ENCODE measurements at places on chromosomes 7 and 10.
A peak's percentile ranks its signal among the peaks of the same experiment; 100 is the strongest.

DNA sequence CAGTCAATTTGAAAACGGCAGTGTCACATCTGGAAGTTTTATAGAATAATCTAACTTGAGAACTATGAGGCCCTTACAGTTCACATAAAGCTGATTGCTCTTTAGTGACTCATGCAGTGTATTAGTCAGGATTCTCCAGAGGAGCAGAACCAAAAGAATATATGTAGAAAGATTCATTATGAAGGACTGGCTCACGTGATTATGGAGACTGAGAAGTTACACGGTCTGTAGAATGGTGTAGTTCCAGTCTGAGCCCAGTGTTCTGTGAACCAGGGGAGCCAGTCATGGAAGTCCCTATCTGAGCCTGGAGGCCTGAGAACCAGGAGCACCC lies 21.5 kb downstream of the RBM33 start:
- no peak for DNase-seq

GRCh38 chr7:20482071-20482470 lies 133.4 kb upstream of the ABCB5 start:
- DNase-seq, result no peak

DNA sequence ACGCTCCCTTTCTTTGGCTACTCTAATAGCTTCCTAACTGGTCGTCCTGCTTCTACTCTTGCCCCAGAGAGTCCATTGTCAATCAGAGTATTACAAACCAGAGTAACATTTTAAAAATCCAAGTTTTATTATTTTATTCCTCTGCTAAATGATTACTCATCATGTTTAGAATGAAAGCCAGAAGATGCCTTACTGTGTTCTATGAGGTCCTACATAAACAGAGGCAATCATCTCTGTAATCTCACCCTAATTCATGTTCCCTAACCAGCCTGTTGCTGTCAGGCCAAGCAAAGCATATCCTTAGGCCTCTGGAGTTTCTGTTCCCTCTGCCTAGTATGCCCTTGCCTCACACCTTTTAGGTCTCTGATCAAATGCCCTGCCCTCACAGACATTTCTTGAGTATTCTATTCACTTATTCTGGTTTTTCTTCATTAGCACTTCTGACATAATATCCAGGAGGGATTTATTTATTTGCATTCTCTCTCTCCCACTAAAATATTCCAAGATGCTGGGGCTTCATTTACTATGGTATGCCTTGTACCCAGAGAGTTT lies 497.5 kb downstream of the PHTF2 start:
- no peak for DNase-seq

- no peak for DNase-seq
Measured at GRCh38 chr7:115647712-115648111, 382.9 kb downstream of the TFEC start.

DNA sequence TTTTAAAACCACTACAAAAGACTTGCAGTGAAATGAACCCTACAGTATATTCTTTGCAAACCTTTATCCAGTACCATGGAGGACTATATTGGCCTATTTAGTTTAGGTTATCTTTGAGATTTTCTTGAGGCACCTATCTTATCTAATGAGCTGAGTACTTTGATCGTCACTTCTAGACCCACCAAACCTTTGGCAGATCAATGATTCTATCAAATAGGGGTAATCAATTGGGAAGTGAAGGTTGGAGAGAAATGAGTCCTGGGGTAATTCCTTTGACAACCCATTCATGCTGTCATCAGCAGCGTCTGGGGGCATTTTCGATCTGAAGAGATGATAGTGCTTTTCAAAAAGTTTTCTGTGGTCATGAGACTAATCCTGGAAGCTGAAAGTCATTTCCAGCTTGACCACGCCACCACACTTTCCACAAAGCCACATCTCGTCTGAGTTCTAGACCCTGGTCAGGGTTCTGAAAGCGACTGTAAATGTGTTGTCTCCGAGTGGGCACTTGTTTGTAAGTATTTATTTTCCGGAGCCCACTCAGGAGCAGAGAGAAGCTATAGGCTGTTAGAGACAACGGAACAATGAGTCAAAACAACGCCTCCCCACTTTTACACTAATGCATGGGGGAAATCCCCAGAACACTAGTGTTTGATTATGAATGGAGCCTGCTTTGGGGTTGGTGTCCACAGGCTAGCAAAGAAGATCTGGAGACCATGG lies 4.8 kb downstream of the EGR2 start:
- no peak for DNase-seq

- DNase-seq, result no peak
Measured at GRCh38 chr7:112876877-112877276, 86.7 kb upstream of the TMEM168 start.

DNA sequence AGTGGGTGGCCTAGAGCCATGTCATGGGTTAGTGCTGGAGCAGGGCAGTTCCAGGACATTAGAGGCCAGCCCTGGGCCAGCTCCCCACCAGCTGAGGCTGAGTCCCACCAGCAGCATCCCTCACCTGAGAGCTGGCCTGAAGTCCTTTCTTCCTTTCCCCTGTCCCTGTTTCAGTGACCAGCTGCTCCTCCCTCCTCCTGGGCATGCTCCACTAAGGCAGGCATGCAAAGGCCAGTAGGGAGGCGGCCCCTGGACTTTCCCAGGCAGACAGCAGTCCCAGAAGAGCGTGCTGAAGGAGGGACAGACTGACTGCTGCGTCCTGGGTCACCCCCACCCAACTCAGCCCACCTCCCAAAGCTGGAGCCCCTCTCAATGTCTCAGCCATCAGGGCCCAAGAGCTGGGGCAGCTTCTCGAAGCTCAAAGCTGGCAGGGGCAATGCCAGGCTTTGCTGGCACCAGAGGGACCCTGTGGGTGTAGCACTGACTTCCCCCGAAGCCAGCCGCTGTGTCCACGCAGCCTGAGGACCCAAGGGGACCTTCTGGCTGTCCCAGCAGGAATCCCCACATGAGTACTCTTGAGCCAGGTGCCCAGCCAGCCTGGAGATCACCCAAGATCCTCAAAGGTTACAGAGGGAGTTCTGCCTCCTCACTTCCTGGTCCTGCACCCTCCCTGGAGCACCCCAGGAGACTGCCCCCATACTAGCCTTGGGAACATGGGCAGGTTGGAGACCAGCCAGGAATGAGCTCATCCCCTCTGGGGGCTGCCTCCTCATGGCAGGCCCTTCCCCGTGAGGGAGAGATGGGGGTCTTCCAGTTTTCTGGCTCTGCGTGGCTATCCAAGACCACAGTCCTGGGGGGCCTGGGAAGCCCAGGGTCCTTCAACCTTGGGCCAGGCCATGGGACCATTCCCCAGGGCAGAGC lies 35.2 kb upstream of the RET start:
- no peak for DNase-seq

GRCh38 chr10:77016855-77017254 lies 620.8 kb downstream of the KCNMA1 start:
- DNase-seq, result no peak

- DNase-seq, result no peak
Measured at GRCh38 chr7:11753433-11753832, 78.6 kb downstream of the THSD7A start.

GRCh38 chr7:76359111-76359977 lies 553 bp upstream of the YWHAG start:
- DNase-seq, result peak; percentile 86

DNA sequence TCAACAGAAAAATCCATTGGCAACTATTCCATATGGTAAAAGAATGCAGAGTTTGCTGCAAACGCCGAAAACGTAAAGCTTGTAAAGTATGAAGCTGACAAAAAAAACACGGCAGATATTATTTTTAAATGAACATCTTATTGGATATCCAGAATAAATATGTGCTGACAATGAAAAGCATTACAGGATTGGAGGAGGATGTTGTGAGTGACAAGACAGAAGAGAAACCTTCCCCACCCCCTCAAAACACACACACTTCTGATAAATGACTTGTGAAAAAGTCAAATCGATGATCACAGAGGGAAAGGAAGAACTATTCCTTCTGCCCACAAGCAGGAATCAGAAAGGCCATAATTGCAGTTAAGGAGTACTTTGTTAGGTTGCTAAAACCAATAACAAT lies 14.6 kb downstream of the FAM131B start:
- DNase-seq, result no peak

DNA sequence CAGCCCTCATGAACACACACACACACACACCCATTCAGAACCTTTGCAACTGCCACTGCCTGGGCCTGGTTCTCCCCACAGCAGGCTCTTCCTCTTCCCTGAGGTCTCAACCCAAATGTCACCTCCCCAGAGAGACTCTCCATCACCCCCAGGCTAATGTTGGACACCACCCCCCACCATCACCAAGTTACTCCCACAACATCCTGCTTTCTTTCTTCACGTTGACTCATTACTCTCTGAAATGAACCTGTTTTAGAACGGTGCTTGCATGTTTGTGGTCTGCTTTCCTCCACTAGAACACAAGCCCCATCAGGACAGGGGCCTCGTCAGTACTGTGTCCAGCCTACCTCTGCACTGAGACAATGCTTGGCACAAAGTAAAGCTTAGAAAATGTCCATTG lies 16.0 kb downstream of the AFAP1L2 start:
- no peak for DNase-seq

Data from stimulated activated CD4-positive, alpha-beta T cell treated with anti-CD3 and anti-CD28 coated beads, Interleukin-1b, Interleukin-23, amount 100 ng/mL, for 24 hours (primary cell).